Ammon's horn (tissue), 1 donor: ENCODE measurements at places on chromosomes 16 and 17.

- DNase-seq = no peak
Measured at GRCh38 chr17:8087075-8087951, at the start of gene ALOX12B. Gene ALOX12B, minus strand, starts transcription at chr17:8087716. Its CDS starts 274 bp downstream, at chr17:8087442.

DNA sequence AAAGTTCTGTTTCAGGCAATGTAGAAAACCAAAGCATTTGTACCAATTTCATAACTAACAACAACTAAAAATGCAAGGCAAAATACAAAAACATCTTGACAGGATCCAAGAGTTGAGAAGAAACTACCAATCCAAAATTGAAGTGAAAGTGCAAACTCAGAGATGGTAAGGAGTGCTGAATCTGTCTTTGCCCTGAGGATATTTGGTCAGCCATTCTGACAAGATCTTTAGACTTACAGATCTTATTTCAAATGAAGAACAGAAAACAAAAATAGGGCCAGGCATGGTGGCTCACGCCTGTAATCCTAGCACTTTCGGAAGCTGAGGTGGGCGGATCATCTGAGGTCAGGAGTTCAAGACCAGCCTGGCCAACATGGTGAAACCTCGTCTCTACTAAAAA, 412.8 kb downstream of the ZFHX3 start:
- no peak for DNase-seq

- no peak for DNase-seq
Measured at GRCh38 chr17:69524854-69525253, 110.4 kb downstream of the MAP2K6 start.

- no peak for DNase-seq
Measured at GRCh38 chr16:68369697-68370580, 59.1 kb downstream of the PRMT7 start.

- DNase-seq = no peak
Measured at GRCh38 chr17:74573169-74573568, 5.9 kb upstream of the CD300H start.

- DNase-seq = no peak
Measured at GRCh38 chr17:79800325-79801155, 3.7 kb upstream of the CBX8 start.

DNA sequence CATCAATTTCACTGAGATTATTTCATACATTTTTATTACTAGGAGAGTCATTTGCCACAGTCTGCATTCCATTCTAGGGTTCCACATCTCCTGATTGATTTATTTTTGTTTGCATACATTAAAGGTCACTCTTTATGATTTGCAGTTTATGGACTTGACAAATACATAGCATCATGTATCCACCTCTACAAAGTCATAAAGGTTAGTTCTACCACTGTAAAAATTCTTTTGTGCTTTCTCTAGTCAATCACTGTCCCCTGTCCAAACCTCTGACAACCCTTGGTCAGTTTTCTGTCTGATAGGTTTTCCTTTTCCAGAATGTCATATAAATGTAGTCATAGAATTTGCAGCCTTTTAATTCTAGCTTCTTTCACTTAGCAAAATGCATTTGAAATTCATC, 434.6 kb upstream of the MON1B start:
- DNase-seq = no peak

DNA sequence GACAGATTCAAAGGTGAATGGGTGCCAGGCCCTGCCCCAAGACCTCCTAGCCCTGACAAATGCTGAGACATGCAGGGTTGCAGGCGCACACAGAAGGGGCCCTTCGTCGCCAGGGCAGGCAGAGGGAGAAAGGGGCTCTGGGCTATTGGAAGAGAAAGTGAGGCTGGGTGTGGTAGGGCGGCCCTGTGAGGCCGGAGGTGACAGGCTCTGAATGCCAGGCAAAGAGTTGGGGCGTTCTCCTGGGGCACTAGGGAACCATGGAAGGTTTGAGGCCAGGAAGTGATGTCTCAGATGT, 26.4 kb upstream of the NXPH3 start:
- no peak for DNase-seq
